ENCODE measurements at places on chromosomes 1 and 21.

DNA sequence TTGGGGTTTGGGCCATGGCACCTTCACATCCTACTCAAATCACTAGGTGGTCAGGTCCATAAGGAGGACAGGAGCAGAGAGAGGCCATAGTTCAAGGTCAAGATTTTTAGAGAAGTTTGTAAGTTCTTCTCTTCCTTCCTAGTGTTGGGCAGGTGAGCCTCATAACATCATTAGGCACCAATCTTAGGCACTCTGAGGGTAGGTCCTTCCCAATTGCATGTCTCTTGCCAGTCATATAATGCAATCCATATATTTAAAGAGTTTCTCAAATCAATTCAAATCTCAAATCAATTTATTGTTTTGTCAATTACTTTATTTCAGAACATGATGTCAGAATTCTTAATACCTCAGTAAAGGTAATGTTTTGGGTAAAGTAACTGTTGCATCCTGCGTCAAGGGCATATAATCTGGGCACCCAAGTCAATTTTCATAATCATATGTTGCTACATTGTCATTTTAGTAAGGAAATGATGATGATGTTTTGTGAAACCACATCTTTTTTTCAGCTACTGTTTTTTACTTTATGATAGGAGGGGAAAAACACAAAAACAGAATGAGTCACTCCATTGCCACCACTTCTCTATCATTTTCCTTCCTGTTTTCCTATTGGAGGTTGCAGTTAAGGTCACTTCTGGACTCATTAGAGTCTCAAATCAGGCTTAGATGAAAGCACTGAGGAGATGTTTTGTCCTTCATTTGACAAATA, 122.7 kb downstream of the UCHL5 start:
- no peak for DNase-seq

- no peak for DNase-seq
Measured at GRCh38 chr1:36119456-36119855, 5.6 kb downstream of the COL8A2 start.

- no peak for DNase-seq
Measured at GRCh38 chr1:3560981-3561380, 50.3 kb downstream of the MEGF6 start.

DNA sequence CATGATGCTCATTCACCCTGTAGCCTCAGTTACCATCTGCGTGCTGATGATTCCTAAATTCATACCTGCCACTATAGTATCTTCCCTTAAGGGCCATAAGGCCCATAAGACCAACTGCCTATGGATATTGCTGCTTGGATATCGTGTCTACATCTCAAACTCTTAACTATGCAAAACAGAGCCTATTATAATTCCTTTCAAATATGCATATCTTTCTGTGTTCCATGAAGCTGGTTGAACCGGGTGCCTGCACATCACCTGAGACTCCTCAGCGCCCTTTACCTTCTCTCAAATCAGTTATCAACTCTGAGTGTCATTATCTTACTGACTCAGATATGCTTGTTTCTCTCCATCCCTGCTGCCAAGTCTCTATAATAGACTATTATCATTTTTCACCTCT, 311.2 kb downstream of the PAPPA2 start:
- DNase-seq, result peak; percentile 40

- DNase-seq, result no peak
Measured at GRCh38 chr1:17355898-17356297, 16.1 kb upstream of the PADI6 start.
